ENCODE measurements at places on chromosomes 6 and 20.

GRCh38 chr6:44672841-44673240, 285.3 kb downstream of the CDC5L start:
- no peak for DNase-seq

DNA sequence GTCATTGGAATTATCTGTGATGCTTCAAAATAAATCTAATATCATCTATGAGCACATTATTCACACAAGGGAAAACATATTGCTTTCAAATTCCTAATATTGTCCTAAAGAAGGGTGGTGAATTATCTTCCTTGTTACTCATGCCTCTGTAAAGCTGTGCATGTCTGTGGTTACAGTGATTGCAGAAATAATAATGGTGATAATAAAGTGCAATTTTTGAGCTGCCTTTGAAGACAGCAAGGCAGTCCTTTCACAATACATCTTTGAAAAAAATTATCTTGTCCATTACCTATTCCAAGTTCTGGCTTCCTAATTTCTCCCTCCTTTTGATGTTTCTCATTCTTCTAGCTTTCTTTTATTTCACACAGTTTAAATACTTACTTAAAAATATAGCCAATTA, 442.1 kb upstream of the EYS start:
- DNase-seq, result no peak

DNA sequence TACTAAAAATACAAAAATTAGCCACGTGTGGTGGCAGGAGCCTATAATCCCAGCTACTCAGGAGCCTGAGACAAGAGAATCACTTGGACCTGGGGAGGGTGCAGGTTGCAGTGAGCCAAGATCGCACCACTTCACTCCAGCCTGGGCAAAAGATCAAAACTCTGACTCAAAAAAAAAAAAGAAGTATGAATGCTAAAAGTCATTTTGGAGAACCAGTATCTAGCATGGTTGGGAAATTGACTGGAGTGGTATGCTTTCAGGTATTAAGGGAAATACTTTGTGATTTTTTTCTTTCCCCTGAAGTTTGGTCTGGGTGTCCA, 30.1 kb downstream of the PCMT1 start:
- DNase-seq, result no peak

GRCh38 chr6:74073429-74073828, 377.4 kb downstream of the CD109 start:
- DNase-seq, result no peak

GRCh38 chr6:100217225-100218012, 223.4 kb upstream of the MCHR2 start:
- no peak for DNase-seq

- no peak for DNase-seq
Observed at GRCh38 chr6:37589941-37590340, 90.2 kb upstream of the CCDC167 start.

- no peak for DNase-seq
Observed at GRCh38 chr6:12099623-12100338, 87.7 kb downstream of the HIVEP1 start.

DNA sequence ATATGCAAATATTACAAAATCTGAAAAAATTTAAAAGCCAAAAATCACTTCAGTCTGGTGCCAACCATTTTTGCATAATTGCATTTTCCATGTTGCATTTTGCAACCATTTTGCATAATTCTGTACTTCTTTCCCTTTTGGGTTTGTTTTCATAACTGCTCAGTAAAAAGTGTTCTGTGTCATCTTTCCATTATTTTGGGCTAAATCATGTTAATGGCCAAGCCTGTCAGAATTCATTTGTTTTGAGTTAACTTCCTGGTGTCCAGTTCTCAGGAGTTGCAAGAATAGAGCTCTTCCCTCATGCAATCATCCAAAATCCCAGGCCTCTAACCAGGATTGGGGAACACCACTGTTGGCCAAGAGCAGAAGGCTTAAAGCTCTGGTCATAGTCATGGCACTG, 133.6 kb downstream of the MTHFD1L start:
- no peak for DNase-seq

GRCh38 chr6:106035655-106036054, 50.5 kb upstream of the PRDM1 start:
- no peak for DNase-seq

DNA sequence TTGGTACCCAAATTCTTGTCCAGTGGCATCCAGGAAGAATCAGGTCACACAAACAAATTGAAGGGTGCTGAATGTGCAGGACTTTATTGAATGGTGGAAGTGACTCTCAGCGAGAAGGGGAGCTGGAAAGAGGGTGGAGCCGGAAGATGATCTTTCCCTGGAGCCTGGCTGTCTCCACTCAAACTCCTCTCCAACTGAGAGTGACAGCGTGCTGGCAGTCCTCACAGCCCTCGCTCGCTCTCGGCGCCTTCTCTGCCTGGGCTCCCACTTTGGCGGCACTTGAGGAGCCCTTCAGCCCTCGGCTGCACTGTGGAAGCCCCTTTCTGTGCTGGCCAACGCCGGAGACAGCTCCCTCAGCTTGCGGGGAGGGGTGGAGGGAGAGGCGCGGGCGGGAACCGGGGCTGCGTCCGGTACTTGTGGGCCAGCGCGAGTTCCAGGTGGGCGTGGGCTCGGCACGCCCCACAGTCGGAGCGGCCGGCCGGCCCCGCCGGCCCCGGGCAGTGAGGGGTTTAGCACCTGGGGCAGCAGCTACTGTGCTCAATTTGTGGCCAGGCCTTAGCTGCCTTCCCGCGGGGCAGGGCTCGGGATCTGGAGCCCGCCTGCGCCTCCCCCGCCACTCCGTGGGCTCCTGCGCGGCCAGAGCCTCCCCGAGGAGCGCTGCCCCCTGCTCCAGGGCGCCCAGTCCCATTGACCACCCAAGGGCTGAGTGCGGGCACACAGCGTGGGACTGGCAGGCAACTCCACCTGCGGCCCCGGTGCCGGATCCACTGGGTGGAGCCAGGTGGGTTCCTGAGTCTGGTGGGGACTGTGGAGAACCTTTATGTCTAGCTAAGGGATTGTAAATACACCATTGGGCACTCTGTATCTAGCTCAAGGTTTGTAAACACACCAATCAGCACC, 26.7 kb upstream of the MBOAT1 start:
- DNase-seq, result no peak
